ENCODE measurements at places on chromosomes 16 and 17.
A peak's percentile ranks its signal among the peaks of the same experiment; 100 is the strongest.

- DNase-seq, result no peak
Measured at GRCh38 chr17:1946021-1946932, 78.9 kb downstream of the RTN4RL1 start.

DNA sequence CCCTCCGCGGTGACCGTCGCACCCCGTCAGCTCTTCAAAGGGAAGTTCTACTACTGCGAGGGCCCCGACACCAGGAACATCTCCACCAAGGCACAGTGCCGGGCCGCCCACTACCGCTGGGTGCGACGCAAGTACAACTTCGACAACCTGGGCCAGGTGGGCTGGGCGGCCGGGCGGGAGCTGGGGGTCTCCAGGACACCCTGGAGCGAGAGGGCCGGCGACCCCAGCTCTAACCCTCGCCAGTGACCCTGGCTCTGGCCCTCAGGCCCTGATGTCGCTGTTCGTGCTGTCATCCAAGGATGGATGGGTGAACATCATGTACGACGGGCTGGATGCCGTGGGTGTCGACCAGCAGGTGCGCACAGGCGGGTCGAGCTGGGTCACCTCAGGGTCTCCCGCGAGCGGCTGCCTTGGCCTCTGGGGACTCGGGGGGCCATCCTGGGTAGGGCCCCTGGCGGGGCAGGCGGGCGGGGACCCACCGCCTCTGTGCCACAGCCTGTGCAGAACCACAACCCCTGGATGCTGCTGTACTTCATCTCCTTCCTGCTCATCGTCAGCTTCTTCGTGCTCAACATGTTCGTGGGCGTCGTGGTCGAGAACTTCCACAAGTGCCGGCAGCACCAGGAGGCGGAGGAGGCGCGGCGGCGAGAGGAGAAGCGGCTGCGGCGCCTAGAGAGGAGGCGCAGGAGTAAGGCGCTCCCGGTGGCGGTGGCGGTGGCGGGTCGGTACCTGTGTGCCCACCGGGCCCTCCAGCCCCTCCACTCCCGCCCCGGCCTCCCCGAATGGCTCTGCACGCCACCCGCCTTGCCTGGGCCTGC is 13.4 kb downstream of the TPSG1 start:
- DNase-seq, result no peak

DNA sequence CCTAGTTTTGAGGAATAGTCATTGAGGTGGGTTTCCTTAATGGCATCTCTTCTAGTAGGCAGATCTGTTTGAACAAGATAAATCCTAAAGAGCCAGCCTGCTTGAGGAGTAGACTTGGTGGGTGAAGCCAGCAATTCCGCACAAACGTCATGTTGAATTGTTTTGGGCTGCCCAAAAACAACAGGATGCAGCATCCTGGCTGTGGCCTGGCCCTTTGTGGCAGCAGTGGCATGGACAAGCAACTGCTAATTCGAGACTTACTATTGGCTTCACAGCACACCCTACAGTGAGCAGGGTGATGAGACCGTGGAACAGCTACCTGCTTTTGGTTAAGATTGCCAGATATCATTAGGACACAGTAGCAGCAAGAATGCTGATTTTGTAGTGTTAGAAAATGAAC is 9.3 kb upstream of the VPS4A start:
- no peak for DNase-seq

GRCh38 chr16:88407807-88408206 is 25.0 kb downstream of the ZNF469 start:
- DNase-seq, result no peak

DNA sequence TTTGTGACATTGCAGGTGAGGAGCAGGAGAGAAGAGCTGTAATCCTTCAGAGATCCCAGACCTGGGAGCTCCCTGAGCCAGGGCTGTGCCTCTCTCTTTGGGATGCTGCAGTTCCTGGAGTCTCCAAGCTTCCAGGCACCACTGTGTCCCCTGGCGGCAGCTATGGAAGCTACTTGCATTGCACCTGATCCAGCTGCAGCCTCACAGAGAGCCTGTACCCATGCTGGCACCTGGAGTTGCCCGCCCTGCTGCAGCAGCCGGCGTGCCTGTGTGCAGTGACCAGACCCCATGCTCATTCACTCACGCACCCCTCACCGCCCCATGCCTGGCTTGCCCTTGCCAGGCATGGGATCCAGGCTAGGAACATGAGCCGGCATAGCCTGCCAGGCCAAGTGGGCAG is 51.8 kb upstream of the MED9 start:
- no peak for DNase-seq

DNA sequence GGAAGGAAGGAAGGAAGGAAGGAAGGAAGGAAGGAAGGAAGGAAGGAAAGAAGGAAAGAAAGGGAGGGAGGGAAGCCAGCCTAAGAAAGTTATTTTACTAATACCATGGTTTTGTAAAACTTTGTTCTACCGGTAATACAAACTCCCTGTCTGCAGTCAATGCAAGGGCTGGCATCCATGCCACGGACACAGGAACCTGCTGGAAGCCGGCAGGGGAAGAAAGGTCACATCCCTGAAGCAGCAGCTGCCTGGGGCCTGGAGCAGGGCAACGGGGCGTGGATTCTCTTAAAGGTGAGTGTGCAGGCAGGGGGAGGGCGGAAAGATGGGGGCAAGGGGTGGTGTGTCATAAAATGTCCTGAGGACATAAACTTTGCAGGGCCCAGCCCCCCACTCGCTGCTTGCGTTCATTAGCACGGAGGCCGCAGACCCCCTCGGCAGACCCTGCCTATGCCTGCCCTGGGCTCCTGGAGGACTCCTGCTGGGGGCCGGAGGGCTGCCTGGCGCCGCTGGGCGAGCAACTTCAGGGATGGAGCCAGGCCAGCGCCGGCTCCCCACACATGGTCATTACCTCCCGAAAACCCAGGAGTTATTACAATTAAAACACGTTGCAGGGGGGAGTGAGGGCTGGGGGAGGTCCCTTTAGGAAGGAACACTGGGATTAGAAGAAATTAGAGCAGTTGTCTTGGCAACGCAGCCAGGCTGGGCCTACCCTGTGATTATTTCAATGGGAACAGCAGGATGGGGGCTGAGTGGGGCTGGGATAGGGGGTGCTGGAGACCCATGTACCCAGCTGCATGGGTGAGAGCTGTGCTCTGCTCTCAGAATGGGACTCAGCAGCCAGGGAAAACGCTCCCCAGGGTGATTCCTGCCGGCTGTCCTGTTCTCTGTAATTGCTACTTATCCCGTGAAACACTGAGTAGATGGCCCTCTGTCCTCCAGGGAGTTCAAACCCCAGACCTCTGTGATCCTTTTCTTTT is 257.9 kb downstream of the SOX9 start:
- no peak for DNase-seq

- DNase-seq, result no peak
Measured at GRCh38 chr17:39614545-39615157, 6.9 kb upstream of the NEUROD2 start.

GRCh38 chr16:77739559-77739892 is 17.2 kb downstream of the NUDT7 start:
- no peak for DNase-seq

DNA sequence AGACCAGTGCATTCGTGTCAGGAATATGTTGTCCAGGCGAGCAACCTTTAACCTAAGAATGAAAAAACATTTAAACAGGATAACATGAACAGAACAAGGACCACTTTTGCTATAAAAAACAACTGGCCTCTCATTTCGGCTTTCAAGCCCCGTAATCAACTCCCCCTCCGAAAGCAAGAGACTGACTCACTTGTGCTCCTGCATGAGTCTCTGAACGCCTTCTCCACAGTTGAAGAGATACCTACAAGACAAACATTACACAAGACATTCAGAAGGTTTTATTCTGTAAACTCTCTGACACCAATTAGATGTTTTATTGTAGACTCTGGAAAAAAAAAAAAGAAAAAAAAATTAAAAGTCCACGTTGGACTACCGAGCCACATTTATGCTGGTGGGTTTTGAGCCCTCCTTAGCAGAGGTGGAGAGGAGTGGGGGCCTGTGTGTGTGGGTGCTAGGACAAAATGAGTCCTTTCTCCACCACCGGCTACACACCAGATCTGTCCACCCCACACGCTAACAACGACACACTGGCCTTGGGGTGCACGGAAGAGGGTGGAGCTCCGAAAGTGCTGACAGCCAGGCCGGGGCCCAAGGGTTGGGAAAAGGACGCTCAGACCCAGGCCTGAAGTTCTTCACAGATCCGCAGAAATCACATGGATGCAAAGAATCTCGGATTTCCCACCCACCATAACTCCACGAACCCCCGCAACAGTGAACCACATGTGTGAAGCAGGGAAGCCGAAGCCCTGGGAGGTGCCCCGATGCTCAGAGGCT is 759 bp downstream of the ELAC2 start:
- no peak for DNase-seq

DNA sequence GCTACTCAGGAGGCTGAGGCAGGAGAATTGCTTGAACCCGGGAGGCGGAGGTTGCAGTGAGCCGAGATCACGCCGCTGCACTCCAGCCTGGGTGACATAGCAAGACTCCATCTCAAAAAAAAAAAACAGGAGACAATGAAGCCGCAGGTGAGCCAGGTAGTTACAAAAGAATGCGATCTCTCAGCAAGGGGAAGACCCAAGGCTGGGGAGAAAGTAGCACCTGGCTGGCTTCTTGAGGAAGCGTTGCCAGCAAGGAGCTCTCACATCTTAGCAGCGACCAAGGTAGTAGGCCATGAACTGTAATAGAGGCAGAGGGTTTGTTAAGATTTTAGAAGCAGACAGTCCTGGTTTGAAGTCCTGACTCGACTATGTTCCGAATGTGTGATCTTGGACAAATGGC is 175.0 kb downstream of the AIPL1 start:
- DNase-seq, result no peak

- DNase-seq, result peak; percentile 19
Measured at GRCh38 chr16:15434425-15435215, at the start of gene BMERB1. TSS of gene BMERB1 (plus strand) at chr16:15434588. CDS start at chr16:15434654, 66 bp downstream.

GRCh38 chr16:2786826-2787151 is 571 bp downstream of the PRSS33 start:
- DNase-seq, result no peak

DNA sequence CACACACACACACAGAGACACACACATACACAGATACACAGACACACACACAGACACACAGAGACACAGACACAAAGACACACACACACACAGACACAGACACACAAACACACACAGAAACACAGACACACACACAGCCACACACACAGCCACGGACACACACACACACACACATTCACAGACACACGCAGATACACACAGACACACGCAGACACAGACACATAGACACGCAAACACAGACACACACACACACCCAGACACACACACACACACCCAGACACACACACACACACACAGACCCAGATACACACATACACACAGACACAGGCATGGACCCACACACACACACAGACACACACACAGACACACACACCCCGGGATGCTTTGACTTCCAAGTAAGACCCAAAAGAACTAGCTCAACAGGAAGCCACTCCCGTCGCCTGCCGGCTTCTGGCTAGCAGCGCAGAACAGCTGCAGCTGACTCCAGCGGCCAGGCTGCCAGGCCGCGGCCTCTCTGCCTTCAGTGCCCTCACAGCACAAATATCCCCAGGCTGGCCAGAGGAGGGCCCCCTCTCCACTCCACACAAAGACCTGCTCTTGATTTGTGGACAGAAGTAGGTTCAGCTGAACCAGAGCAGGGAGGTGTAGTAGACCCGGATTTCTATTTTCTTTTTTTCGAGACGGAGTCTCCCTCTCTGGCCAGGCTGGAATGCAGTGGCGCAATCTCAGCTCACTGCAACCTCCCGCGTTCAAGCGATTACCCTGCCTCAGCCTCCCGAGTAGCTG is 6.0 kb upstream of the CHRNE start:
- DNase-seq, result peak; percentile 71

DNA sequence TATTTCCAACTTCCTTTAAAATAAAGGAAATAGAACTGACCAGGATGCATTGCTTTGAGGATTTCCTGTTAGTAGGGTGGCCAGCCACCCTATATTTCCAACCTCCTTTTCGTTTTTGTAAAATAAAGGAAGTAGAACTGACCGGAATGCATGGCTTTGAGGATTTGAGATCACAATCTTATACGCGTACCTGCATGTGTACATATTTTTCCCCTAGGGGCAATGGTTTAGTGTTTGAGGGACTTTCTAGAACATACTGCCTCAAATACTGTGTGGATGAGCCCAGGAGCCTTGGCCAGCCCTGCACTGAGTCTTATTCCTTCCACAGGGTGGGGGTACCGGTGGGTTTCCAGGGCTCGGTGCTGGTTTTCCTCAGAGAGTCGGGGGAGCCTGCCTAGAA is 25.6 kb downstream of the MAPK8IP3 start:
- no peak for DNase-seq

DNA sequence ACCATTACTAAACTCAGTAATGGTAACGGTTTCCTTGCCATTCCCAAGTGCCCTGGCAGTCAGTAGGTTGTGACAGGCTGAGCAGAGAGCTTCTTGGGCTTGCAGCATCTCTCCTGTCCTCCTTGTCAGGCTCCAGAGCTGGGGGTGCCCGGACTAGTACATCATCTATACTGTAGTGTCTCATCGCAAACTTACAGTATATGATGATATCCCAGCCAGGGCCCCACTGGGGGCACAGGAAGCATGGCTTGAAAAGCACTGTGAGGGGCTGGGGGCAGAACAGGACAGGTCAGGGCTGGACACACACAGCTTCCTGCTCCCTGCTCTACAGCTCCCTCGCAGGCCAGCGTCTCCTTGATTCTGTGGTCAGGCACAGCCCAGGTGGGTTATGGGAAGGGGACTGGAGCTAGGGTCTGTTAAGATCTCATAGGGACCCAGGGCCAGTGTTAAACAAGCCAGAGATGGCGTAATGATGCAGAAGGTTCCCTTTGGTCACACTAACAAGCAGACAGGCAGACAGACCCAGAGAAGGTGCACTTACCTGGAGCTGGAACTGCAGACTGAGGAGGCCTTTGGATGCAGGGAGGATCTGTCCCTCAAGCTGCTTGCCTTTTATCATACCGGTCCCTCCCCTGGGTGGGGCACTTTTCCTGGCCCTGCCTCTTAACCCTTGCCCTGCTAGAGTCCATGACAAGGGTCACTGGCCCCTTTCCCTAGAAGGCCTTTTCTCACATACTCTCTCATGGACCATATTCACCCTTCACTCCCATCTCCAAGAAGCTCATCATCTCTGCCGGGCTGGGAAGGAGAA is 6.8 kb downstream of the ERAL1 start:
- no peak for DNase-seq

DNA sequence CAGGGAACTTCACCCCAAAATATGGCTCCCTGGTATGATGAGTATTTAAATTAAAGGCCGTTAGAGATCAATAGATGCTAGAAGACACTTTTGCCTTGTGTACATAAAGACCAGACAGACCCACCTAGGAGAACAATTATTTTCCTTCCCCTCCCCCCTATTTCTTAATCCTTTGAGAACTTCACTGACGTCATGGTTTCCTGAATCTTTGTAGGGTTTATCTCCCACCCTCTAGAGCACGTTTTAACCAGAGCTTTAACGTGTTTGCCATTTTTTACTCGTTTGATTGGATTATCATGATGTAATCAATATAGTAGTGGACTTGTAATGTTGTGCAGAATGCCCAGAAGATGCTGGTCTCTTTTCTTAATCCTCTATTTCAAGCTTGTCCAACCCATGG is 22.9 kb upstream of the XYLT2 start:
- DNase-seq, result no peak

GRCh38 chr17:79065105-79065670 is 9.4 kb upstream of the ENGASE start:
- no peak for DNase-seq
